ENCODE measurements at places on chromosomes 3 and 15. TPM values are rescaled to one million over a fixed set of nuclear protein-coding genes. Genes with fewer than 3 reads are reported as not detected.

EAF2 gene
- polyA plus RNA-seq: 4.6 TPM

DNA sequence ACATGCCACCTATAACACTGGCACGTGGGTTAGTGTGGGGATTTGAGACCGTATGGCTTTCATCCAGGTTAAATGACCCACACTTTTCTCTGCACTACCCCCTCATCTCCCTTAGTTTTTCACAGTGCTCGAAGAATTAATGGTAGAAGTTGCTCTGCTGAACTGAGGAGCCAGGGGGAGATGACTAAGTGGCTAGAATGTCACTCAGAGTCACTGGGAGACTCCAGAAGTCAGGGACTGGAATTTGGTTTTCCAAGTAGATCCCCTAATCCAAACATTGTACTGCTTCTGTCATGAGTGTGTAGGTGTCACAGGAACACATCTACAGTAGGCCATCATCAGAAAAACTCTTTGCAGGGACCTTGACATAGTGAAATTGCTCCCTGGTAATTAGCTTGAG, 181.0 kb upstream of the RASGRP1 start:
- DNase-seq: no peak

- DNase-seq: no peak
Observed at GRCh38 chr15:39269821-39270220, 311.1 kb upstream of the THBS1 start.

GRCh38 chr3:161096771-161097367, 8.3 kb downstream of the B3GALNT1 start:
- DNase-seq: peak; percentile 11
